ENCODE measurements at places on chromosomes 2 and 18. TPM values are rescaled to one million over a fixed set of nuclear protein-coding genes. Genes with fewer than 3 reads are reported as not detected.
A peak's percentile ranks its signal among the peaks of the same experiment; 100 is the strongest.

GRCh38 chr2:64831134-64831976 is 157.8 kb upstream of the SLC1A4 start:
- DNase-seq: peak; percentile 39

- no peak for DNase-seq
These were observed 4.7 kb upstream of the ITSN2 start for GRCh38 chr2:24365051-24365450.

DNA sequence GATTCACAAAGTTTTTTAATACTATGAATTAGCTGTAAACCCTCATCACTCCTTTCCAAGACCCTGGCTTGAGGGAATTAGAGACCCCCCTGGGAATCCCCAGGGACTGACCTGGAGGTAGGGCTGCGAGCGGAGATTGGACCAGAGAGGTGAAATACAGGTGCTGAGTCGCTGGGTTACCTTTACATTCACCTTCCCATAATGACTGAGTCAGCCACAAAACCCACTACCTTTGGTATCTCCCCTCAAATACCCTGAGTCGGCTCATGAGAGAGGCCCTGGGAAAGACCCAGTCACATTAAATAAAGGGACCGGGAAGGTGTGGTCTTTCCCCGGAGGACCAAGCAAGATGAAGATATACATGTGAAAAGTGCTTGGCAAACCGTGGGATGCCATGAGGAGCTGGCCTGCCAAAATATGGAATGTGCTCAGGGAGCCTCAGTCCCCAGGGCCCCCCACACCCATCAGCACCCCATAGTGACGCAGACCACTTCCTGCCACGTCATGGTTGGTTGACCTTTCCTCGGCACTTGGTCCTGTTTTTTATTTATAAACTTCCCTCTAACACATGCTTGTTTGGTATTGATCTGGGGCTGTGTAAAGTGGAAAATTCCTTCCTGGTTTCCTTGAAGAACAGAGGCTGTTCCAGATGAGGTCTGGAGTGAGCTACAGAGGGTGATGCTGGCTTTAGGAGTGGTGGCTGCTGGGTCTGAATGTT is 51.4 kb downstream of the IL1RL2 start:
- DNase-seq: no peak

- no peak for DNase-seq
These were observed 215.1 kb upstream of the TRIB2 start for GRCh38 chr2:12501469-12502158.

- peak; percentile 28 for DNase-seq
These were observed 93.9 kb upstream of the LTBP1 start for GRCh38 chr2:32852856-32853255.

DNA sequence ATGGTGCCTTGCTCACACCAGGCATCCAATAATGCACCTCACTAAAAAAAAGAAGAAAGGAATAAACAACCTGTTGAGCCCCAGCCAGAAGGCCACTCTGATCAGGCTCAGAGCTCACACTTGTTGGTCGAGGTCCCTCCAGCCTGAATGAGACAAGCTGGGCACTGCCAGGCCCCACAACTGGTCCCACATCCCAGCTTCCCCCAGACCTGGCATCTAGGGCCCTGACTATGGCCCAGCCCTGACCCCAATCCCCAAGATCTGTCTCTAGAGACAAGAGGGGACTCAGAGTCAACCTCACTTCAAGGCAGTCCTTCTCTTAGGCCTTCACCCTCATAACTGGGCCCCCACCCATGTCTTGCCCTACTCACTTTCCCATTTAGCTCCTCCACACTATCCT is 22.4 kb downstream of the TEX51 start:
- no peak for DNase-seq

The CCDC93 gene
- total RNA-seq: 34.7 TPM

The SRD5A2 gene
- total RNA-seq: not detected

The HNRNPLL gene
- total RNA-seq: 49.9 TPM

The IL1RL1 gene
- total RNA-seq: 8.7 TPM
